ENCODE measurements at places on chromosomes 7 and 10. TPM values are rescaled to one million over a fixed set of nuclear protein-coding genes. Genes with fewer than 3 reads are reported as not detected.

DNA sequence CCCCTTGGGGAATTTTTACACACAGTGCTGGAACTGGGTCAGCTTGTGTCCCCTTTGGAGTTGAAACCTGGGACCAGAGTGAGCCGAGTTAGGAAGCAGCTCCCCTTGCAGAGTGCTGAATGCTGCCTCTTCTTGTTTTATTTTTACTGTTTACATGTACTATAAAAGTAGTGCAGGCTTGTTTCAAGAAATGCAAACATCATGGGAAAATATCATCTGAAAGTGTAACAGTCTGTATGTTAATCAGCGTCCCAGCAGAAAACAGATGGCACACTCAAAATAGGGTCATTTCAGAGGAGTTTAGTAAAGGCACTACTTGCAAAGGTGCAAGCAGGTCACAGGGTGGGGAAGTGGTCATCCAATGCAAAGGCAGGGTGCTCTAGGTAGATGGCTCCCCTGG, 30.1 kb downstream of the CXCL12 start:
- DNase-seq: no peak

- no peak for DNase-seq
These were observed 2.6 kb upstream of the HOXA9 start for GRCh38 chr7:27167916-27168264.

- no peak for DNase-seq
These were observed 45.0 kb downstream of the VOPP1 start for GRCh38 chr7:55527307-55527706.

DNA sequence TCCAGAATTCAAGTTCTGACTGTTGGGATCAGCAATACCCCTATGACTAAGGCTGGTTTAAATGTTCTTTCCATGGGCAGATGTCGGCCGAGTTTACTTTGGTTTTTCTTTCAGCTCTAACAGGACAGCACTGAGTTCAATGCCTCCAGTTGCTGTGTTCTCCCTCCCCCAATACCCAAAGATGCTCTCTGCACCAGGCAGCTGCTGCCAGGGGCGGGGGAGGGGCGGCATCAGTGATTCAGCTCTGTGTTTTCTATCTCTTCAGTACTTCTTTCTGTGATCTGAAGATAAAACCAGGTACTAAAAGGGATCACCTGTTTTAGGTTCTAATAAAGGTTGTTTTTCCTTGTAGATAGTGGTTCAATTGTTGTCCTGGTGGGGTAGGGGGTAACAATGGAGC, 576.7 kb upstream of the POT1 start:
- DNase-seq: no peak

- no peak for DNase-seq
These were observed 72.0 kb upstream of the MTPN start for GRCh38 chr7:136049117-136049516.

DNA sequence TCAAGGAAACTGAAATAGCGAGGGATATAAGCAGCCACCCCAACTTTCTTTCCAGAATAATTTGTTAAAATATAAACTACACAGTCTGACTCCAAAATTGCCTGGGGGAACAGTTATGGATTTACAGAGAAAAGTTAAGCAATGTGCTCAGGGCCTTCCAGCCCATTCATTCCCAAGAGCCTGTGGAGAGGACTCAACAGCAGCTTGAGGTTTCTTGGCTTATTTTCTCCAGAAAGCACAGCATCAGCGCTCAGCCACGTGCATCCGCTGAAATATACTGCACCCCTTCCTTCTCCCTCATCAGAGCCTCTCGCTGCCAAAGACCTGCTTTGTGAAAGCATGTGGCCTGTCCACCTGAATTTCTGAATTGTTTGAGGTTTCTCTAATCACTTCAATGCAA, 375.2 kb upstream of the VWC2 start:
- no peak for DNase-seq

DNA sequence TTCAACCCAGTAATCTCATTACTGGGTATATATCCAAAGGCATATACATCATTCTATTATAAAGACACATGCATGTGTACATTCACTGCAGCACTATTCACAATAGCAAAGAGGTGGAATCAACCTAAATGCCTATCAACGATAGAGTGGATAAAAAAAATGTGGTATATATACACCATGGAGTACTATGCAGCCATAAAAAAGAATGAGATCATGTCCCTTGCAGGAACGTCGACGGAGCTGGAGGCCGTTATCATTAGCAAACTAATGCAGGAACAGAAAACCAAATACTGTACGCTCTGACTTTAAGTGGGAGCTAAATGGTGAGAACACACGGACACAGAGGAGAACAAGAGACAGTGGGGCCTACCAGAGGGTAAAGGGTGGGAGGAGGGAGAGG, 105.5 kb downstream of the SLC25A13 start:
- no peak for DNase-seq

GRCh38 chr7:3011211-3011852, 32.3 kb downstream of the CARD11 start:
- no peak for DNase-seq

DNA sequence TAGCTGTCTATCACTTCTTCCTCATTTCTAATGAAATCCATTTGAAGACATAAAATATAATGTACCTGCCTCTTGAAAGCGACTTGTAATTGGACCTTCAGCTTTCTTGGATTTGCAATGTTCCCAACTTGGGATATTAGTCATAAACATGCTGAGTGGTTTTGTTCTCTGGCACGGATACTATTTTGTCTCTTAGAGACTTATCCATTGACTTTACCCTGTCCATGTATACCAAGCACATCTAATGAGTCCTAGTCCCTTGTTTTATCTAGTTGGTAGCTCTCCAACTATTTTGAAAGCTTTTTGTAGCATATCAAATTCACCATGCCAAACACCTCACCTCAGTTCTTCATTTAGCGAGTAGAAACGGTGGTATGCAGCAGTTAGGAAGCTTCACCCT, 18.9 kb downstream of the PLEKHS1 start:
- no peak for DNase-seq

DNA sequence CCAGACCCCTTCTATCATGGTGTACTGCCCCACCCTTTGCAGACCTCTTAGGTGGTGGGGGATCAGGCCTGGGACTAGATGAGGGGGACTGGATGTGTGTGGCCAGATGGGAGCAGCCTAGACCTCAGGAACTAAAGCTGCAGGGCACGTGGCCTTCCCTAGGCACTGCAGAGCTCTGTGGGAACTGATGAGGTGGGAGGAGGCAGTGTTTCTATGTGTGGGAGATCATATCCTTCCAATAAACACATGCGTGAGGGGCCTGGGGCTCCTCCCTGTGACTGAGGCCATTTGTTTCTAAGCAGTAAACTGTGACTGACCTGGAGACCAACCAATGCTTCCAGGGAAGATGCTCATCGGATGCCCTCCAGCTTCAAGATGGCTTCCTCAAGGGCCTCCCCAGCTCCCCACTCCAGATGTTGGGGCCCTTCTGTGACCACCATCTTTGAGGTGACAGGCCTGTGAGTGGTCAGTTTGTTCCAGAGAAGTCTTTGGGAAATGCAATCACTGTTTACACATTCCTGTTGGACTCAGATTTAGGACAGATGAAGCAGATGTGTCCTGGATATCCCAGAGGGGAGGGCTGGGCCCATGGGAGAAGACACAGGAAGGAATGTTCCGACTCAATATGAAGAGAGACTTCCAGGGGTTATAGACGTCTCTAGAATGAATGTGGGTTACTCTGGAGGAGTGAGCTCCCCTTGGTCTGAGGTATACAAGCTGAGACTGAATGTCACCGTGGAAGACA, 23.6 kb upstream of the ZCCHC24 start:
- no peak for DNase-seq

DNA sequence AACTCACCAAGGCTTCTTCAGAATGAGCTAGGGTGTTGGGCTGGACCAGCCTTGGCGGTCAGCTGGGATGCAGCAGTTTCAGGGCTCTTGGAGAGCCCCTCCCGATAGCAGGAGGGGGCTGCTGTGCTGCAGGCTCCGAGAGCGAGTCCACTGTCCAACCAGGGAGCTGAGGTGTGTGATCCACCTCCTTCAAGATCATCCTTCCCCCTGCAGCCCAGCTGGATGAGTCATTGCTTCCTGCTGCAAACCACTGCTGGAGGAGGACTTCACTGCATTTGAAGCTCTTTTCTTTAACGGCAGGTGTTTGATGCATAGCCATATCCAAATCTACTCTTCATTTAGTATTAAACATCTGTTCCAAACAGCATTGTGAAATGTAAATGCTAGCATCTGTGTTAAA, 54.2 kb upstream of the EBF3 start:
- no peak for DNase-seq

GRCh38 chr7:139990142-139990535, 72.6 kb downstream of the PARP12 start:
- DNase-seq: no peak

- no peak for DNase-seq
These were observed 227.4 kb downstream of the PRKG1 start for GRCh38 chr10:51301644-51302043.

GRCh38 chr10:107415446-107415845, 250.9 kb upstream of the SORCS1 start:
- DNase-seq: no peak

DNA sequence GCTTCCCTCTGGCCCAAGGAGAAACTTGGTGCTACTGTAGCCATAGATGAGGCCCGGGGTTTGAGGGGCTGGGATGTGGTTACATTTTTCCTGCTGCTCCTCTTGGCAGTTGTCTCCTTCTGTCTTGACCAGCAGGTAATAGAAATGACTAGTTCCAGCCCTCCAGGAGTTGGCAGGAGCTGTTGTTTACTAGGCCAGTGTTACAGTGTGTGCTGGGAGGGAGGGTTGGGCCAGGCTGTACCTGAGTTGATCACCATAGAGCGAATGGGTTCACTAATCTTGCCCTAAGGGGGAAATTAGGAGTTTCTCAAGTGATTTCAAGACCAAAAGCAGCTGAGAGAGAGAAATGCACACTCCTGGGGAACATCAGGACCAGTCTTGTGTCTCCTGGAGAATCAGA, 34.9 kb downstream of the PAX2 start:
- DNase-seq: no peak

DNA sequence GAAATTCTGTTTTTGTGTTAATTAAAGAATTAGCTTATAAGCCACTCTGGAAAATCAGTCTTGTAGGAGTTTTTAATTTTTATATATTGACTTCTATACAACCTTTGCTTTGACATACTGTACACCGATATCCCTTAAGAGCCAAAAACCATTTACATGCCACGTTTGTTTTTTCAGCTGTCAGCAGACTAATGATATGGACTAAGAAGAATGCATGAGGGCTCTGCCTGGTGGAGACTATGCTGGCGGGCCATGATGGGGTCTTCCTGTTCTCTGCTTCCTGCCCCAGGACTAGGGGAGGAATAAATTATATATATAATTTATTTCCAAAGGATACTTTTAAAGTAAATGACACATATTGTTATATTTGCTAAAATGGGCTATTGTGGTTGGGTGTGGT, 96.3 kb downstream of the CDK14 start:
- DNase-seq: no peak

DNA sequence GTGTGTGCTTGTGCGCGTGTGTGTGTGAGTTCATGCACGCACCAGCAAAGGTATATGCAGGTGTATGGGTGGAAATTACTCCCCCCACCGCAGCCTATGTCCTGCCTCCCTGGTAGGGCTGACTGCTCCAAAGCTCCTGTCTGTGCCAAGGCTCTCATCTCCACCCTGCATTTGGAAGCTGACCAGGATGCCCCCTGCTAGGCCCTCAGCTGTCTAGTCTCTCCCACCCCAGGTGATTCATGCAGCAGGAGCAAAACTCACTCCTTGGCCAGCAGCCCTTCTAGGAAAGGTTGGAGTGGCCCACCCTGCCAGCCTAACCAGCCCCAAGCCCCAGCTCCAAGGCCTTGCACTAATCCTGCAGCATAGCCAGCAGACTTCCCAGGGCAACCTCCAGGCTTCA, 148.4 kb downstream of the GRID1 start:
- no peak for DNase-seq

- no peak for DNase-seq
These were observed 7.1 kb upstream of the MGMT start for GRCh38 chr10:129459762-129460539.

DNA sequence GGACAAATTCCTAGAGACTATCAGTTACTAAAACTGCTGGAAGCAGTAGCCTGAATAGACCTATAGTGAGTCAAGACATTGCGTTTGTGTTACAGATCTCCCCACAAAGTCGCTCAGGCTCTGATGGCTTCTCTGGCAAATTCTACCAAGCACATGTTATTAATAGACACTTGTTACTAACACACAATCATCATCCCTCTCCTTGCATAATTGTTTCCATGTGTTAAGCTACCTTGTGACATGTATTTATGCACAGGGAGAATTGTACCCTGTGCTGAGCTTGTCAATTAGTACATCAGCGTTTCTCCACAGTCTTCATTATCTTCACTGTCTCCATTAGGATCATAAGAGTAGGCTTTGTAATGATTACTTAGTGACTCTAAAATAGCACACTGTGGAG, 31.2 kb downstream of the DYNC2I1 start:
- no peak for DNase-seq

- no peak for DNase-seq
These were observed 58.8 kb upstream of the FHIP2A start for GRCh38 chr10:114762811-114763210.

PPP1R9A gene
- 11.7 TPM for total RNA-seq

SLC26A3 gene
- total RNA-seq: not detected

CALY gene
- 1.5 TPM for total RNA-seq

NME8 gene
- not detected for total RNA-seq

AKR1E2 gene
- total RNA-seq: 2.2 TPM

SFTPD gene
- not detected for total RNA-seq

GAD2 gene
- not detected for total RNA-seq

SLC16A9 gene
- 3.5 TPM for total RNA-seq

MMD2 gene
- not detected for total RNA-seq

GOLGA7B gene
- total RNA-seq: 0.12 TPM

All from epithelial cell of proximal tubule (primary cell).